ENCODE measurements at places on chromosomes 6 and 20. TPM values are rescaled to one million over a fixed set of nuclear protein-coding genes. Genes with fewer than 3 reads are reported as not detected.

The ROS1 gene
- total RNA-seq = 73.7 TPM

The SMOC2 gene
- total RNA-seq = 3.9 TPM

The PLCB4 gene
- total RNA-seq = 18.6 TPM

The SNAI1 gene
- 3.6 TPM for total RNA-seq

The NNAT gene
- total RNA-seq = 14.6 TPM

The KCNK15 gene
- 0.48 TPM for total RNA-seq

The CYP39A1 gene
- total RNA-seq = 14.4 TPM

The DPPA5 gene
- total RNA-seq = not detected
